ENCODE measurements at places on chromosomes 5 and 9.

DNA sequence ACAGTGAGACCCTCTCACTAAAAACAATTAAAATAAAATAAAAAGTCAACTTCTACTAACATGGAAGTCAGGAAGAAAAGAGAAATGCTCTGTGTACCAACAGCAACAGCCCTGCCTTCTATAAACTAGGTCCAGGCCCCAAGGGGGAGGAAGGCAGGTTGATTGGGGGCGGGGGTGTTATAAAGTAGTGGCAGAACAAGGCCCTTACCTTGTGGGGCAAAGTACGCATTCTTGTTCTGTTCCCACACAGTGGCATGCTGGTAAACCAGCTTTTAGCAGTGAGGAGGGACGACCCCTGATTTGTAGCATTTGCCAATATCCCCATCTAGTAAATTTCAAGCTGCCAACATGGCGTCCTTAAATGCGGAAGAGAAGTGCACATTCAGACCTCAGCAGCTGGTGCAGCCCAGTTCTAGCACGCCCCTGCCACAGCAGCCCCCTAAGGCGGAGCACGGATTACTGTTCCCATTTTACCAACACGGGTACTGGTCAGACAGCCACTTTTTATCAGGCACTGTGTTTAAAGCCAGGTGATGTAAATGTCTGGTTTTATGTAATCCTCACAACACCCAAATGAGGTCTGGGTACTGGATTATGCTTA is 69.5 kb downstream of the GTF3C4 start:
- DNase-seq: no peak

DNA sequence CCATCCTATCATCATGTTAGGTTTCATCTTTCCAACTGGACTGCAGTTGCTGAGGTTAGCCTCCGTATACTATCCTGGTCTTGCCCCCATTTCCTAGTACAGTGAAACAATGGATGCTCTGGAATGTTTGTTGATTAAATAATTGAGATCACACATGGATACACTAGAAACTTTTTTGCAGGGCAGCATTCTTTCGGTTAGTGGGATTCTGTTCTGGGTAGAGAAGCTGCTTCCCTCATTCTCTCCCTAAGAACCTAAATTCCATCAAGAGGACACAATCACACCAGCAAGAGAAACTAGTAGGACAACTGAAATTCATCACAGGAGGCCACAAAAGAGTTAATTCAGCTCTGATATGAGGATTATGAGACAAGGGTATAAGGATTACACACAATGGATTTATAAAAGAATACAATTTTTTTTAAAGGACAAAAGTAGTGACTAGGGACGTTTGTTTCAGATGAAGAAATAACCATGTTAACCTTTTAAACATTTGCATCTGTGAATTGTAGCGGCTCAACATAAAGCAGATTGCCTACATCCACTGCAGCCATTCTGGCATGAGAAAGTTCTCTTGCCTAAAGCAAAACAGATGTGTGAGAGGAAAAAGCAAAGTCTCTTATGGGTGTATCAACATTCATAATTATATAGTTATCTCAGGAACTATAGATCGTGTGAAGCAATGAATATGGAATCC is 162.7 kb upstream of the LHFPL2 start:
- no peak for DNase-seq

- DNase-seq: no peak
Measured at GRCh38 chr5:4735261-4735660, 404.9 kb upstream of the ADAMTS16 start.

- no peak for DNase-seq
Measured at GRCh38 chr5:53915120-53915519, 354.7 kb downstream of the NDUFS4 start.

DNA sequence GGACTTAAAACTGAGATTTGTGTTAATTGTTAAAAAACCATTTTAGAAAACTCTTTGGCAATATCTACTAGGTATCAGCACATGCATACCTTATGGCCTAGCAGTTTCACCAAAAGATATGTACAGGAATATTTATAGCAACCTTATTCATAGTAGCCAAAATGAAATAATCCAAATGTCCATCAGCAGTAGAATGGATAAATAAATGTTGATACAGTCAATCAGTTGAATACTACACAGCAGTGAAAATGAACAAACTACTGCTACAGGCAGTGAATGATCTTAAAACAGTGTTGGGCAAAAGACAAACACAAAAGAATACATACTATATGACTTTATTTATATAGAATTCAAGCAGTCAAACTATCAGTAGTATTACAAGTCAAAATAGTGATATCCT is 16.4 kb downstream of the RFESD start:
- DNase-seq: no peak

GRCh38 chr5:91212714-91213092 is 170.4 kb downstream of the ARRDC3 start:
- DNase-seq: no peak

GRCh38 chr9:93582115-93582514 is 5.7 kb downstream of the PHF2 start:
- no peak for DNase-seq

DNA sequence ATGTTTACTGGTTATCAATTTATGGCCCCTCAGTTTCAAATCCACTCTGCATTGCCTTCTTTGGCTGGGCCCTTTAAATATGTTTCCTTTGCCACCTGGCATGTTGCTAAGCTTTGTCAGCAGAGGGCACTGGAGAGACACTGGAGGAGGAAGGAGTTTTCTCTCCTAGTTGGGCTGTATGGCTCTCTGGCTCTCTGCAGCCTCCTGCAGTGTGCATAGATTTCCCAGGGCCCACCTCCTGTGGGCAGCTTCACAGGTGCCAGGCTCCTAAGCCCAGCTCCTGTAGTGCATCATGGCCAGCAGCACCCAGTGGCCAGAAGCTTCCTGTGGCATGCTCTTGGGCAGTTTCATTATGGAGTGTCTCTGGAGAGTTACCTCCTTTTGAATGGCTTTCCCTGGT is 23.3 kb downstream of the CAVIN4 start:
- no peak for DNase-seq

- no peak for DNase-seq
Measured at GRCh38 chr5:67941614-67942401, 273.7 kb upstream of the PIK3R1 start.
